ENCODE measurements at places on chromosomes 3 and 15.

GRCh38 chr3:173688216-173688842, 290.8 kb downstream of the NLGN1 start:
- no peak for DNase-seq

DNA sequence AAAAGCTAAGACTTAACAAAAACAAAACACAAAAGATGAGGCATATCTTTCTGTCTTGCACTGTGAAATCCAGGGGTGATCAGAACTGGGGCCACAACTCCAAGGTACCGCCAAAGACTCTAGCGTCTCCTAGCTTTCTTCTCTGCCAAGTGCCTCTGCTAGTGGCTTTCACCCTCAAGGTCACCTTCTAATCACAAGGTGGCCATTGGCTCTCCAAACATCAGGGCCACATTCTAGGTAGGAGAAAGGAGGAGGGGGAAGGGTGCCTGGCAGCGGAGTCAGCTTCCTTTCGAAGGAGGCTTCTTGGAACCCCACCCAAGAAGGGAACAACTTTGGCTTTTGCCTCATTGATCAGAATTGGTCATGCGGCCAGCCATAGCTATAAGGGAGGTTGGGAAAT, 168.8 kb upstream of the SMAD3 start:
- DNase-seq, result no peak

GRCh38 chr3:11335056-11335608, 62.9 kb downstream of the ATG7 start:
- DNase-seq, result peak; percentile 59

- no peak for DNase-seq
Measured at GRCh38 chr3:152927131-152927530, 92.2 kb downstream of the P2RY1 start.

DNA sequence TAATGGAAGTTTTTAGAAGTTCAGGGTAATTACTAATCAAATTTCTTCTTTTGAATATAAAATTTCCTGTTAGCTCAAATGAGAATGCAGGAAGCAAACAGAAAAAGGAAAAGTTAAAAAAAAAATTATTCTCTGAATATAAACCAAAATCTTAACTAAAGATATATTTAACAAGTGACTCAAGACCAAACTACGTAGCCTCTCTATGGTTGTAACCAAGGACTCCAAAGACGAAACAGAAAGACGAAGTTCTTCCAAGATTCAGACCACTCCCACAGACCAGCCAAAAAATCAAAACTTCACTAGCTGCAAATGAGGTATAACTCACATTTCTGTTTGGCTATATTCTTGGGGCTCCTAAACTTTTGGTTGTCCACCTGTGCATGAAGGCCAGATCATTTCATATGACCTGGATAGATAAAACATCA, 846.5 kb upstream of the ALCAM start:
- DNase-seq, result no peak

- DNase-seq, result no peak
Measured at GRCh38 chr3:128499724-128500275, 6.8 kb upstream of the GATA2 start.

- DNase-seq, result no peak
Measured at GRCh38 chr3:126665959-126666657, 11.2 kb upstream of the TXNRD3 start.

GRCh38 chr3:99833617-99834205, 16.0 kb downstream of the CMSS1 start:
- no peak for DNase-seq

GRCh38 chr3:179265875-179266274, 15.0 kb upstream of the KCNMB3 start:
- no peak for DNase-seq

- no peak for DNase-seq
Measured at GRCh38 chr3:76487446-76487845, 552.5 kb upstream of the ROBO2 start.

DNA sequence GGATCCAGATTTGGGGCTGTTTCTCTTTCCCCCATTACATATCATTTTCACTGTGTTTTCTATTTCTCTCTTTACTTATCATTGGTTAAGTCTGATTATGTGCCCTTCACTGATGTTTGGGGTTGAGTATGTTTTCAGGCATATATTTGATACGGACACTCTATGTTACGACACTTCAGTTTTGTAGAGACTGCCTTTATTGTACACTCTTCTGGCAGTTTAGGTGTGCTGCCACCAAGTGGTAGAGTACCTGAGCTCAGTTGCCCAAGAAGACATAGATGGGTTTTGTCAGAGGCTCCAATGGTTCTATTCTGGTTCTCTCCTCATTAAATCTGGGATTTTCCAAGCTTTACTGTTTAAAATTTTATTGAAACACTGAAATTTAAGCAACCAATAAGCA, 255.0 kb upstream of the ROPN1 start:
- DNase-seq, result peak; percentile 63

DNA sequence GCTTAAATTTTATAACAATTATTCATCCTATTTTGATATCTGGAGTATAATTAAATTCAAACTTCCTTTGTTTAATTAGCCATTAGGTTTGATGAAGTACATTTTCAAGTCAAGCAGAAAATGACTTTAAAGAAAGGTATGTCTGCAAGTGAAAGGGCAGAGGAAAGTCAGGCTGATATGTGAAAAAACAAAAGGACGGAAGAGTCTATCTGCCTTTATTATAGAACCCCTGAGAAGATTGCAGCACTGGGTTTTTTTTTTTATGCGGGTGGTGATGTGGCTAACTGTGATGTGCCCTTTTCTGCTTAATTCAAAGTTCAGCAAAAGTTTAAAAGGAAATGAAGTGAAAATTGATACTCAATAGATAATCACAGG, 83.2 kb downstream of the COL8A1 start:
- DNase-seq, result no peak

DNA sequence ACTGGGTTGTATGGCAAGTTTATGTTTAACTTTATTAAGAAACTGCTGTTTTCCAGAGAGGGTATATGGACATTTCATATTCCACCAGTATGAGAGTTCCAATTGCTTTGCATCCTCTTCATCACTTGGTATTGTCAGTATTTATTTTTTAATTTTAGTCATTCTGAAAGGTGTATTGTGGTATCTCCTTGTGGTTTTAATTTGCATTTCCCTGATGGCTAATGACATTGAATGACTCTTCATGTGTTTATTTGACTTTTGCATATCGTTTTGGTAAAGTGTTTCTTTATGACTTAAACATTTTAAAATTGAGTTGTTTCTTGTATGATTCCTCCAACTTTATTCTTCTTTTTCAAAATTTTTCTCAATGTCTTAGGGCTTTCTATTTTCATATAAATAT, 44.4 kb downstream of the IL1RAP start:
- DNase-seq, result no peak

GRCh38 chr15:45535486-45536042, 13.0 kb upstream of the SLC30A4 start:
- no peak for DNase-seq

DNA sequence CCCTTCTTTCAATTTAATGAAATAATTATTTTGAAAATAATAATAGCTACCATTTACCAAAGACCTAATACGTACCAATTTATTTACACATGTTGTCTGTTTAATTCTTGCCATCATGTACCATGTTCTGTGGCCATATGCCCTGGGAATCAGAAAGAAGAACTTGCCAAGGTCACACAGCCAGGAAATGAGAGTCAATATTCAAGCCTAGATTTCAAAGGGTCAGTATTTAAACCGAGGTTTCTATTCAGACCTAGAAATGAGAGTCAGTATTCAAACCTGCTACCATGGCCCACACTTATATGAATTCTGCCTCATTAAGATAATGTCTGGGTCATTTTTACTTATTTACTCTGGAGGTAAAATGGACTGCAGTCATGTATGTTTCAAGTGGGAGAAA, 103.6 kb upstream of the TBL1XR1 start:
- DNase-seq, result no peak

- peak; percentile 29 for DNase-seq
Measured at GRCh38 chr3:187944390-187945179, 199.3 kb upstream of the BCL6 start.

DNA sequence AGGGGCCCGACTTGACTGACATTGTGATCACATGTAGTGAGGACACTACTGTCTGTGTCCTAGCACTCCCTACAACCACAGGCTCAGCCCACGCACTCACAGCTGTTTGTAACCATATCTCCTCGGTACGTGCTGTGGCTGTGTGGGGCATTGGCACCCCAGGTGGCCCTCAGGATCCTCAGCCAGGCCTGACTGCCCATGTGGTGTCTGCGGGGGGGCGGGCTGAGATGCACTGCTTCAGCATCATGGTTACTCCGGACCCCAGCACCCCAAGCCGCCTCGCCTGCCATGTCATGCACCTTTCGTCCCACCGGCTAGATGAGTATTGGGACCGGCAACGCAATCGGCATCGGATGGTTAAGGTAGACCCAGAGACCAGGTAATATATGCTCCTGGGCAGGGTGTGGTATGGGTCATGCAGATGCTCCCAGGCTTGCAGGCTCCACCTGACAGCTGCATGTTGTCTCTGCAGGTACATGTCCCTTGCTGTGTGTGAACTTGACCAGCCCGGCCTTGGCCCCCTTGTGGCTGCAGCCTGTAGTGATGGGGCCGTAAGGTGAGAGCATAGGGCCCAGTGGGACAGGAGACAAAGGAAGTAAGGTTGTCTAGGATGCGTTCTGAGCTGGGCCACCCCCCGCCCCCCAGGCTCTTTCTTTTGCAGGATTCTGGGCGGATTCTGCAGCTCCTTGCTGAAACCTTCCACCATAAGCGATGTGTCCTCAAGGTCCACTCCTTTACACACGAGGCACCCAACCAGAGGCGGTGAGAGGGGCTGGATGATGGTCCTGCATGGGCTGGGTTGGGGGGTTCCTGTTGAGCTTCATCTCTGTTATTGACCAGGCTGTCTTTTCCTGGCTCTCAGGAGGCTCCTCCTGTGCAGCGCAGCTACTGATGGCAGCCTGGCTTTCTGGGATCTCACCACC, 4.4 kb downstream of the DALRD3 start:
- peak; percentile 60 for DNase-seq

DNA sequence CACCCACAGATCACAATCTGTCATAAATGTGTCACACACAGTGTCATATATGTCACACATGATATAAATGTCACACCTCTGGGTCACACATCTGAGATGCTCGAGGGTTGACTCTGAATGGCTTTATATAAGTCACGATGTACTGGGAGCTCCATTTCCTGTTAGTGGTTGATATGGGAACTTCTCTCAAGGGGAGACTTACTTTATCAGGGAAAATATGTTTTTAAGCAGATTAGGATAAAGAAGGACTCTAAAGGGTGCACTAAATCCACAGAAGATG, 83.9 kb upstream of the MEF2A start:
- no peak for DNase-seq

DNA sequence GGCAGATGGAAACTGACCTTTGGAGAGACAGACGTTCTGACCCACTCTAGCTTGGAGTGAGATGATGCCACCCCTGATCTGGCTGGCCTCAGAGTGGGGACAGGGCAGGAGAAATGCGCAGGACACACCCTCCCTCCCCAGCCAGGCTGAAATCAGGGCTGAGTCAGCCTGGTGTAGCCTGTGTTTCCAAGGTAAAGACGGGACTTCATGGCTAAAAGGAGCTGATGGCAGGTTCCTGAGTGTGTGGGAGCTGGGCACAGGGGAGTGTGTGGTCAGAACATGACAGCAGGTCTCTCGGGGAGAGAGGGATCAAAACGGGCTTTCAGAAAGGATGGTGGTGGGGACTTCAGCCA, 14.6 kb upstream of the POLG start:
- DNase-seq, result no peak

GRCh38 chr15:70379938-70380883, 282.5 kb upstream of the TLE3 start:
- DNase-seq, result no peak

- no peak for DNase-seq
Measured at GRCh38 chr3:59316688-59317275, 267.0 kb upstream of the CFAP20DC start.

GRCh38 chr3:12476238-12476897, 7.9 kb upstream of the TSEN2 start:
- peak; percentile 19 for DNase-seq

GRCh38 chr3:48931944-48932580, 13.4 kb downstream of the ARIH2 start:
- DNase-seq, result no peak

GRCh38 chr3:41662288-41662687, 299.6 kb downstream of the ULK4 start:
- no peak for DNase-seq

- no peak for DNase-seq
Measured at GRCh38 chr15:48395521-48396011, 64.3 kb downstream of the DUT start.

DNA sequence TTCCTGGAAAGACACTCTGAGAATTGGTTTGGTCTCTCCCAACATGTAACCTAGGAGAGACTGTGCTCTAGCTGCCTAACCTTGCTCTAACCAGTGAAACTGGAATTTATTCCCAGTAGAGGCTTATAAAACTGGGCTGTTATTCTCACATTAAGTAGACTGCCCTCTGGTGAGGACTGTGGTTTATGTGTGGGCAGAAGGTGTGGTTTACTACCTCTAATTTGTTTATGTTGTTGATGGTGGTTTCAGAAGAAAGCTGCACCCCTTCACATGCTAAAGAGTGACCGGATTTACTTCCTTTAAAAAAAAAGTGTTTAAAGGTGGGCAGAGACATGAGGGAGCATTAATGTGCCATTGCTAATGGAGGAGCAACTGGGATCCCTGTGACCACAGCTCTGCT, 273.2 kb downstream of the MECOM start:
- peak; percentile 92 for DNase-seq

- no peak for DNase-seq
Measured at GRCh38 chr3:10928961-10929471, 63.5 kb upstream of the SLC6A1 start.

DNA sequence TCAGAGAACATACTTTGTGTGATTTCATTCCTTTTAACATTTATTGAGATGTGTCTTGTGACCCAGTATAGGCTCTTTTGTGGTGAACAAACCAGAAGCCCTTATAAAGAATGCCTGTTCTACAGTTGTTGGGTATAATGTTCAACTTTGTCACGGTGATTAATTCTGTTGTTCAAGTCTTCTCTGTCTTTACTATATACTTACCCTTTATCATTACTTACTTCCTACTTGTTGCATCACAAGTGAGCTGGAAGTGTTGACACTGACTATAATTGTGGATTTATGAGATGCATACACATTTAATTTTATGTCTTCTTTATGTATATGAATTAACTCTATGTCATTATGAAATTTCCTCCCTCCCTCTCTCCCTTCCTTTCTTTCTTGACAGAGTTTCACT, 59.7 kb upstream of the TBL1XR1 start:
- DNase-seq, result no peak

- no peak for DNase-seq
Measured at GRCh38 chr3:127062926-127063325, 80.0 kb downstream of the PLXNA1 start.
